Bronchial epithelial cell (primary cell): ENCODE measurements at places on chromosomes 12 and 14.

DNA sequence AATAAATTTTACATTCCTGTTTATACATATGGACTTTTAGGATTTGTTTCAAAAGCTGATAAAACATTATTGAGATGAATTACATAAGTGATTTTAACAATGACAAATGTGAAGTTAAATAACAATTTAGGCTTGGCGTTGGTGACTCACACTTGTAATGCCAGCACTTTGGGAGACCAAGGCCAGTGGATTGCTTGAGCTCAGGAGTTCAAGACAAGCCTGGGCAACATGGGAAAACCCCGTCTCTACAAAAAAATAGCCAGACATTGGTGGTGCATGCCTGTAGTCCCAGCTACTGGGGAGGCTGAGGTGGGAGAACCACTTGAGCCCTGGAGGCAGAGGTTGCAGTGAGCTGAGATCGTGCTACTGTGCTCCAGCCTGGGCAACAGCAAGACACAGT lies 7.4 kb downstream of the ACOT2 start:
- DNase-seq, result peak; percentile 83

- peak; percentile 76 for DNase-seq
Observed at GRCh38 chr12:50928392-50928791, 24.0 kb upstream of the HIGD1C start.

DNA sequence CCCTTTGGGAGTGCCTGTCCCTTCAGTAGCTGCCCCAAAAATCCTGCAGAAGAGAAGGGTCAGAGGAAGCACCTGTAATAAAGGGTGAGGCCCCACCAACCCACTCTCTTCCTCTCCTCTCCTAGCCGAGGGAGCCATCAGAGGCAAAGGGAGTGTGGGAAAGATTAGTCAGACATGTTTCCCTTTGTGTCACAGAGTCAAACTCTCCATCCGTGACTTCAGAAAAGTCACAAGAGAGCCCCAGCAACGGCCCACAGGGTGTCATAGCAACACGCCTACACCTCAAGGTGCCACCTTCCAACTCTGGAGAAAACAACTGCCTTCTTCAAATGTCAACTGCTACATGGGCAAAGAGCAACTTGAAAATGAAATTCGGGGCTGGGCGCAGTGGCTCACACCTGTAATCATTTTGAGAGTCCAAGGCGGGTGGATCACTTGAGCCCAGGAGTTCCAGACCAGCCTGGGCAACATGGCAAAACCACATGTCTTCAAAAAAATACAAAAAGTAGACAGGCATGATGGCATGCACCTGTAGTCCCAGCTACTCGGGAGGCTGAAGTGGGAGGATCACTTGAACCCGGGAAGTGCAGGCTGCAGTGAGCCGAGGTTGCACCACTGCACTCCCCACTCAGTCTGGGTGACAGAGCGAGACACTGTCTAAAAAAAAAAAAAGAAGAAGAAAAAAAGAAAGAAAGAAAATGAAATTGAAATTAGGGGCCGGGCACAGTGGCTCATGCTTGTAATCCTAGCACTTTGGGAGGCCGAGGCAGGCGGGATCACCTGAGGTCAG lies 17.7 kb upstream of the CD27 start:
- DNase-seq, result no peak

DNA sequence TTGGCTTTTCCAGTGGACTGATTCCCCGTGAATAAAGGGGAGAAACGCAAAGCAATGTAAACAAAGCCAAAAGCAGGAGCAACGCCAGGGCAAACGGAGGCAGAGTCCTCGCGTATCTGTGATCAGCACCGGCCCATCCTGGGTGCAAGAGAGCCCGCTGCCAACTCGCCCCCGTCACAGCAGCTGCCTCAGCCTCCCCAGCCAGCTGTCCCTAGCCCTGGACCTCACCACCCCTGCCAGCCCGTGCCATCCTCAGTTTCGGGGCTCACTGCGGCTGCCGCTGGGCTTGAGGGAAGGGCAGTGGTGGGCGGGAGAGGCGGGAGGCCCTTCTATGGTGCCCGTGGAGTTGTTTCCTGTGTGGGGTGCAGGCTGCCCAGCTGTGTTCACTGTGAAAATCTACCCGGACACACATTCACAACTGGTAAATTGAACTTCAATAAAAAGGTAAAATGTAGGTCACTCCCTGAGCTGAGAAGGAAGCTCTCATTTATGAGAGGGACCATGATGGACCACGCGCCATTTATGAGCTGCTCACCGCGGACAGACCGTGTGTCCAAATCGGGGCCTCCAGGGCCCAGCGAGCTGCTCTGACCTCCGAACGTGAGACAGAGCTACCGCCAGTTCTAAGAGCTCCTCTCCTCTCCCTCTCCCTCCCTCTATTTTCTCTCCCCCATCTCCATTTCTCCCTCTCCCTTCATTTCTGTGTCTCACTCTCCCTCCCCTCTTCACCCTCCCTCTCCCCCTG lies 330.5 kb upstream of the SFSWAP start:
- DNase-seq, result no peak

- DNase-seq, result no peak
Observed at GRCh38 chr12:109670731-109671130, 42.9 kb upstream of the FAM222A start.

DNA sequence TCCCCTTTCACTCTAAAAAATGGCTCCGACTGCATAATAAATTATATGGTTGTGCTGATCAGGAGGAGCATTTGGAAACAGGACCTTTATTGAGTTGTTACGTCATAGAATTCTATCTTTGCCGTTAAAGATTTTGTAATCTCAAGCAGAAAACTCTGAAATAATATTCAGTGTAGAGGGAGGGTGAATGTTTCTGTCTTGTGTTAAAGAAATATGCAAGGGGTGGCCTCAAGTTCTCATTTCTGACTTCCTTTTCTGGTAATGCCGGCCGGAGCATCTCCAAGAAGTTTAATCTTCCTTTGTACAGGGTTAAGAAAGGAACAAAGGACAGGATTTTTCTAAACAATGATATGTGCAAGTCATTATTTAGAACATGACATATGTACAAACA lies 165.1 kb downstream of the SLC38A4 start:
- no peak for DNase-seq

DNA sequence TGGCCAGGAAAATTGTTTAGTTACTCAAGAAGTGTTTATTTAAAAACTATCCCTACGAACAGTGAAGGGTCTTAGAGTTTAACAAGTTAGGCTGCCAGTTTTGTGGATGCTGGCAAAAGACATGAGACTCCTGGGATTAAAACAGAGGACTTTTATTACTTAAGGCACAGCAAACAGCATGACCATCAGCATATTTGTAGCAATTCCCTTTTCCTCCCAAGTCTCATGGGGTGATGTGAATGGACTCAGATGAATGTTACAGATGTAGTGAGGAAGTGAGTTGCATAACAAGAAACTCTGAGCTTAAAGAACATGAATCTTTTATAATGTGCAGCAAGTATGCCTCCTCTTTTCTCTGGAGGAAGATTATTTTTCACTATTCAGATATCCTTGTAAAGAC lies 695.8 kb downstream of the RPS29 start:
- no peak for DNase-seq
